ENCODE measurements at places on chromosomes 5 and 9. TPM values are rescaled to one million over a fixed set of nuclear protein-coding genes. Genes with fewer than 3 reads are reported as not detected.
A peak's percentile ranks its signal among the peaks of the same experiment; 100 is the strongest.

DNA sequence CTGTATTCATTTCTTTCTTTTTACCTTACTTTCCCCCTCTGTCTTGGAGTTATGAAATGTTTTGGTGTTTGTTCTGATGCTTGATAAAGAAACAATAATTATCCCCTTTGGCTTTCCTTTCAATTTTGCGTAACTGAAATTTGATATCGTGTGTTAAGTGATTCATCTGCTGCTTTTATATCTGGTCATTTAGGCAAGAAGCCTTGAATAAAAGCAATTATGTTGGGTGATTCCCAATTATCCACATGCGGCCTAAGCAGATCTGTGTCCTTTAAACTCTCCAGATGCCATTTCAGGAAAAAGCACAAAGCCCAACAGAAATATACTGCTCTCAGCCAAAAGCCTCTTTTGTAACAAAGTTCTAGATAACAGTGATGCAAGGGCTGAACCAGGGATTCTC, 92.8 kb downstream of the TAF11L14 start:
- no peak for DNase-seq

DNA sequence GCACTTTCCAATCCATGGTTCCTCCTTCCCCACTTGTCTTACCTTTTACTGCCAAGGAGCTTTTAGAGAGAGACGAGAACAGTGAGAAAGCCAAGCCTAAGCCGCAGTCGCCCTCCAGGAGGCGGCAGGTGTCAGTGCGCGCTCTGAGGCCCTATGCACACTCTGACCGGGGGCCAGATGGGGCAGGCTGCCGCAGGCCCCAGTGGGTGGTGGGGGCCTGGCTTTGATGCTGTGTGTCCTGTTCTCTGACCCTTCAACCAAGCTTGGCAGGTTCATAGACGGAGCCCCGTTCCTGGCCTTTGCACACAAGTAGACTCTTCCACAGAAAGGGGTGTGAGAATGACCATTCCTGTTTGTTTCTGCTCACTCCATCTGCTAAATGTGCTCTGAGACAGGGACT, 77.3 kb downstream of the WNK2 start:
- DNase-seq: no peak

DNA sequence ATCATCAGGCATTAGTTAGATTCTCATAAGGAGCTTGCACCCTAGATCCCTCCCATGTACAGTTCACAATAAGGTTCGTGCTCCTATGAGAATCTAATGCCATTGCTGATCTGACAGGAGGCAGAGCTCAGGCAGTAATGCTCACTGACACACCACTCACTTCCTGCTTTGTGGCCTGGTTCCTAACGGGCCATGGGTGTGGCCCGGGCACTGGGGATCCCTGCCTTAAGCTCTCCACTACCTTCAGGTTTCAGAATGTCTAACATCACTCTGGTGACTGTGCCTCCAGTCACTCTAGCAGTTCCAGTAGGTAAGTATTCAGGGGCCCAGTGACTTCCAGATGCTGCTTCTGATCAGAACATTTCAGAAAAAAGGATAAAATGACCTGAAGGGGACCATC, 152.4 kb downstream of the LRRC70 start:
- DNase-seq: no peak

GRCh38 chr5:150166650-150167511, at the start of gene CDX1:
TSS of gene CDX1 (plus strand) at chr5:150166778. CDS start at chr5:150166877, 99 bp downstream.
- DNase-seq: no peak

- DNase-seq: no peak
These were observed 149.9 kb upstream of the GAS1 start for GRCh38 chr9:87097238-87097637.

- no peak for DNase-seq
These were observed 15.1 kb downstream of the GRHPR start for GRCh38 chr9:37437621-37438020.

GRCh38 chr5:125424402-125425141, 678.1 kb upstream of the ZNF608 start:
- no peak for DNase-seq

- DNase-seq: no peak
These were observed 59.1 kb downstream of the FGF1 start for GRCh38 chr5:142626786-142627185.

DNA sequence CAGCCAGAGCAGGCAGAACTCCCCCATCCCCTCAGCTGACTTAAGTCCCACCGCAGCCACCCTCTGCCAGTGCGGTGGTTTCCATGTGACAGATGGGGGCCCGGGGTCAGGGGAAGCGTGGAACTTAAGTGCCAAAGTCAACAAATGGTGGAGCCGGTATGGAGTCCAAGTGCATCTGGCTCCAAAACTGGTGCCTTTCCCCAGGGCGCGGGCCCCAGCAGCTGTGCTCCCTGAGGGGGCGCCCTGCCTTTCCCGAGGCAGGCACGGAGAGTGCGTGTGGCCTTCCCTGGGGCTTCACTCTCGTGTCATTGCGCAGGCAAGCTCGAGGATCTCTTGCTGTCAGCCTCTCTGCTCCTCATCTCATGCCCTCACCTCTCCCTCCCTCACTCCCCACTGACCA, 33.8 kb downstream of the SLC46A2 start:
- no peak for DNase-seq

DNA sequence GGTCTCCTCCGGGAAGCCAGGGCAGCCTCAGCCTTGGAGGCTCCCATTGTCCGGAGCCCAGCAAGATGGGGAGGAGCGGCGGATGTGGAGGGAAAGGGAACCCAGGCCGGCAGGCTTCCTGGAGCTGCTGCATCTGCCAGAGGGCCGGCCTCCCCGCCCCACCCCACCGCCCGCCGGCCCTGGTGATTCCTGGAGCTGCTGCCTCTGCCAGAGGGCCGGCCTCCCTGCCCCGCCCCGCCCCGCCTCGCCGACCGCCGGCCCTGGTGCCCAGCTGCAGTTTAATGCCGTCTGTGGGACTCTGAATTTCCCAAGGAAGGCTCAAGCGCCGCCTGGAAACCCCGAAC, 31.6 kb downstream of the EXD3 start:
- DNase-seq: no peak

DNA sequence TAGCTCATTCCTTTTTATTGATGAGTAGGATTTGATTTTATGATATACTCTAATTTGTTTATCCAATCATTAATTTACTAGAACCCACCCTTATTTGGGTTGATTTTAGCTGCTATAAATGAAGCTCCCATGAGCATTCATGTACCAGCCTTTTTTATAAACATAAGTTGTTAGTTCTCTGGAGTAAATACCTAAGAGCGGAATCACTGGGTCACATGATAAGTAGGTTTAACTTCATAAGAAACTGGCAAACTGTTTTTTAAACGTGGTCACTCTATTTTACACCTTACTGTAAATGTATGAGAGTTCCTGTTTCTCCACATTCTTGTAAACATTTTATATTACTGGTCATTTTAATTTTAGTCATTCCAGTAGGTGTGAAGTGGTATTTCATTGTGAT, 364.6 kb downstream of the NPR3 start:
- no peak for DNase-seq

DNA sequence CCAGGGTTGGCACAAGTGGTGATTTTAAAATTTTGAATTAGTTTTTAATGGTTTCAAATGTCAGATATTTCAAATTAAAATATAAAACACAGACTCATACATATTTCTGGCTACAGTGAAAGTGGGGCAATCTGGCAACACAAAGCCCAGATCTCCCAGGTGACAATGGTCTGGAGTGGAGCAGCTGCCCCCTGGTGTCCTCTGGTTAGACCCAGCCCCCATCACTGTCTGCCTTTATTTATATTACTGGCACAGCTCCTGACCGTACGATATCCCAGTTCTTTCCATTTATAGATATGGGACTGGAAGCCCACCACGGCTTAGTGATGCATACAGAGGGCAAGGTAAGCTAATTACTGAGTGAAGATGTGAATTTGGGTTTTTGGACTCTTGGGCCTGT, 37.3 kb downstream of the MACIR start:
- no peak for DNase-seq

DNA sequence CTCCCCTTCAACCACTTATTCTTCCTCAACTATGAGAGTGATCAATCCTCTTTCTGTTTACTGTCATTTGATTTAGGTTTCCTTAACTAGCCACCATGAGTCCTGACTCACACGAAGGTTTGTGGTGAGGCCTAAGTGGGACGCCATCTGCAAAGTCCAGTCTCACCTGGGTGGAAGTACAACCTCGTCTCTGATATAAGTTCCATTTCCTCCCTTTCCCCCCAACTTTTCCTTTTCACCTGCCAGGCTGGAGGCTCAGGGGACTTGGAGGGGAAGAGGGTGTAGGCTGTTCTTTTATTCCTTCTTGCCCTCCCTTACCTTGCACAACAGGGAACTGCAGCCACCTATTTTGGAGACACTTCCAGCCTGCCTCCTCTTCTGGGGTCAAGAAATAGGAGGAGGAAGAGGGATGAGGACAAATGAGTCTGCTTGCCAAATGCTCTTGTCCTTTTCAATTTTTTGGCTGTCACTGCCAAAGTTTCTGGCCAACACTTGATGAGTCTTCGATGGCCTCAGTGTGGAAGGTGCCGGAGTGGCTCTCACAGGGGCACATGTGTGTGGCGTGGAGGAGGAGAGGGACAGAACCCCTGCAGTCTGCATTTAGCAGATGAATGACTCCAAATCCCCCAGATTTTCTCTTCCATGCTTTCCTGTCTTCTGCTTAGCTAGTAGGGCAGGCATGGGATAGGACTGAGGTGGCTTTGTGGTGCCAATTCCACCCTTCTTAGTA, 249.6 kb downstream of the NSG2 start:
- DNase-seq: no peak

DNA sequence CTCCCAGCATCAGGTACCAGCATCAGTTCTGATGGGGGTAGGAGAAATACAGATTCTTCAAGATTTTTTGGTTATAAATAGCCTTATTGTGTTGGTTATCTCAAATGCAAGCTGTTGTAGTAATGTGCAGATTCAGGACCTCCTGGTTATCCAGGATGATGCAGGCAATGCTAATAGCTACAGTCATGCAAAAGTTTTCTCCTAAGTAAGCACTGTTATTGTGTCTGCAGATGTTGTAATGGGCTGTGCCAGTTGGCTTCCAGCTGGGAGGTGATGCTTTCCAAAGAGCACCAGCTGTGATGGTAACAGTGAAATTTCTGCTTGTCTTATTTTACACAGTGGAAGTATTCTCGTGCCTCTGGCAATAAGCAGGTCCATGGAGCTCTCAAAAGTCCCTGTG, 719.2 kb upstream of the CTNND2 start:
- no peak for DNase-seq

DNA sequence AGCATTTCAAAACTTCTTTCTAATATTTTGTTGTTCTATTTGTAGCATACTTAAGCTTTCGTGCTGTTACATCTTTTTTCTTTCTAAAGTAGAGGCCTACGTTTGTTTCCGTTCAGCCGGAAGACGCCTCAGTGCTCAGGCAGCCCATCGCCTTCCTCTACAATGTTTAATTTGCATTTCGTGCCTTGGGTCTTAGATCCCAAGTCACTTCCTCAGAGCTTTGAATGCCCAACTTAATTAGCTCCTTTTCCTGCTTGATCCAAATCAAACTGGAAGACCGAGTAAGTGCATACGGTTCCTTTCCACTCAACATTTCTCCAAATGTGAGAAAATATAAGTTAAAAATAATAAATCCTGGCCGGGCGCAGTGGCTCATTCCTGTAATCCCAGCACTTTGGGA, 43.2 kb downstream of the MRPL36 start:
- no peak for DNase-seq

DNA sequence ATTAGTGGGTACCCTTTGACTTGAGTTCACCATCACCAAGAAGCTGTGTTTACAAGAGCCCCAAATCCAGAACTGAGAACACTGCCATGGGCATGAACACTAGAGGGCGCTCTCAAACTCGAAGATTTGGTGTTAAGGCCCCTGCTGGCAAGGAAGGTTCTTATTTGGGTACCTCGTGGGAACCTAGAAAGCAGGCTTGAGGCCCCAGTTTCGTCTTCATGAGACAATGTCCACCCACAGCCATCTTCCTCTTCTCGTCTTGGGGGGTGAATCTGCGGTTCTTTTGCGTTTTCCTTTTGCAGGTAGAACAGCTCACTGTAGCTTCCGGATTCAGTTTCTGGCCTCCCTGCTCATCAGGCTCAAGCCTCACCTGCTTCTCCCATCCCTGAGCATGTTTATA, 184.0 kb downstream of the SEMA5A start:
- DNase-seq: peak; percentile 60

DNA sequence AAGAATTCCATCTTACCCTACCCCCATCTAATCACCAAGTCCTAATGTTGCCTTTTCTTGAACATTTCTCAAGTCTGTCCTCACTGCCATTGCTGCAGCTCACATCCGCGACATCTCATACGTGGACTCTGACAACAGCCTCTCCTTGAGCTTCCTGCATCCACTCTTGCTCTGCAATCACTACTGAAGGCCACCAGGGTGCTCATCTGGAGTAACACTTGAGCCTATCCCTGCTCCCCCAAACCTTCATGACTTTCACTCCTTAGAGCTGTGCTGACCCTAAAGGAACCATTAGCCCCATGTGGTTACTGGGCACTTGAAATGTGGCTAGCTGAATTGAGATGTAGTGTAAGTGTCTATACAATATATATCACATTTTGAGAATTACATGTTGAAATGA, 46.4 kb upstream of the CTXN3 start:
- DNase-seq: no peak

DNA sequence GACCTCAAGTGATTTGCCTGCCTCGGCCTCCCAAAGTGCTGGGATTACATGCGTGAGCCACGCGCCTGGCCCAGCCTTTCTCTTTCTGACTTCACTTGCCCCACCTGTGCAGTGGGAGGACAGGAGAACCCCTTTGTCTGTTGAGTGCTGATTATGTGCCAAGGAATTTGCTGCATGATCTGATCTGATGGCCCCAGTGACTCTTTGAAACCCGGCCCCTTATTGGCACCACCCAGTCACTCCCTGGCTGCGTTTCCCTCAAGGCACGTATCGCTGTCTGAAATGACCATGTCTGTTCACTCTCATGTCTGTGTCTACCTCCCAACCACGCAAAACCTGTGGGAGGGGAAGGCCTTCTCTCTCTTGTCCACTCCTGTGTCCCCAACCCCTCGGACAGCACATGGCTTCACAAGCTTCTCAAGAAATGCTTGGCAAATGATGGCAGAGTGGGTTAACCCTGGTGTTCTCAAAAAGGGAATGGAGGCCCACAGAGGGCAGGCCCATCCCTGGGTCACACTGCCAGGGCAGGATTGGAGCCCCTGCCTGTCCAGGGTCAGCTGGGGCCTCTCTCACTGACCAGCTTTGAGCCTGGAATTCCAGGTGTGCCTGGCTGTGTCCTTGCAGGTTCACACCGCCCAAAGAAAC, 21.9 kb downstream of the NEK6 start:
- DNase-seq: no peak

GRCh38 chr9:105485131-105485530, 37.3 kb downstream of the FSD1L start:
- DNase-seq: no peak

The ADRB2 gene
- 1.6 TPM for total RNA-seq

The PCDHA13 gene
- total RNA-seq: 0.28 TPM

The TMEM232 gene
- total RNA-seq: 1.5 TPM

The DMRT3 gene
- not detected for total RNA-seq

The IL9 gene
- not detected for total RNA-seq

The CCNO gene
- total RNA-seq: not detected

The AMBP gene
- 6,364 TPM for total RNA-seq

The SPEF2 gene
- 1.7 TPM for total RNA-seq

The MSH3 gene
- 12.3 TPM for total RNA-seq

The FIBCD1 gene
- not detected for total RNA-seq

The PCDHB4 gene
- 0.35 TPM for total RNA-seq
